ENCODE measurements at places on chromosomes 16 and 17. TPM values are rescaled to one million over a fixed set of nuclear protein-coding genes. Genes with fewer than 3 reads are reported as not detected.

DPEP1 gene
- not detected for total RNA-seq

PLSCR3 gene
- total RNA-seq, result 6.4 TPM

SPATA22 gene
- 0.28 TPM for total RNA-seq

SCARF1 gene
- 0.28 TPM for total RNA-seq

NUDT21 gene
- total RNA-seq, result 166 TPM

IRX6 gene
- not detected for total RNA-seq

GAS7 gene
- 5.0 TPM for total RNA-seq

SCN4A gene
- total RNA-seq, result not detected

TEKT1 gene
- total RNA-seq, result not detected

SALL1 gene
- 0.90 TPM for total RNA-seq

ITGAL gene
- not detected for total RNA-seq

DNAAF8 gene
- total RNA-seq, result 0.54 TPM

ZG16 gene
- not detected for total RNA-seq

NACA2 gene
- total RNA-seq, result not detected

CD300A gene
- not detected for total RNA-seq

PPL gene
- 0.36 TPM for total RNA-seq

KIAA0513 gene
- 9.5 TPM for total RNA-seq

LASP1 gene
- 113 TPM for total RNA-seq

KRT39 gene
- not detected for total RNA-seq

HEATR9 gene
- total RNA-seq, result not detected

KRTAP17-1 gene
- not detected for total RNA-seq

TP53TG3 gene
- total RNA-seq, result not detected

EVI2A gene
- 0.90 TPM for total RNA-seq

TMEM114 gene
- not detected for total RNA-seq

RNF112 gene
- total RNA-seq, result 2.5 TPM

All from IMR-90 (cell line).